ENCODE measurements at places on chromosomes 4 and X.

GRCh38 chr4:125483278-125483677, 168.5 kb downstream of the FAT4 start:
- H3K27me3 ChIP-seq, result no peaks in the 10 kb centered on the region
- H3K36me3 ChIP-seq, result no peaks in the 10 kb centered on the region
- no peaks in the 10 kb centered on the region for H3K4me1 ChIP-seq
- H3K27ac ChIP-seq, result no peak overlapping the region

DNA sequence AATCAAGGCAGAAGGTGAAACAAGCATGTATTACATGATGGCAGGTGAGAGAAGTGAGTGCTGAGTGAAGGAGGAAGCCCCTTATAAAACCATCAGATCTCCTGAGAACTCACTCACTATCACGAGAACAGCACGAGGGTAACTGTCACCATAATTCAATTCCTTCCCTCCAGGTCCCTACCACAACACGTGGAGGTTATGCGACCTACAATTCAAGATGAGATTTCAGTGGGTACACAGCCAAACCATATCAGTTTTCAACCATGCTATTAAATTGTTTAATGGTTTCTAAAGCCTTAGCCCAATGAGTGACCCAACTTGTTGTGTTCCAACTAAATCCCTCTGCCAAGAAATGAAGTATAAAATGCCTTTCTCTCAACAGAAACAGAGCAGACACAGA, 519.8 kb downstream of the GBA3 start:
- no peak for DNase-seq
- no peak overlapping the region for H3K27ac ChIP-seq
- no peaks in the 10 kb centered on the region for H3K36me3 ChIP-seq

DNA sequence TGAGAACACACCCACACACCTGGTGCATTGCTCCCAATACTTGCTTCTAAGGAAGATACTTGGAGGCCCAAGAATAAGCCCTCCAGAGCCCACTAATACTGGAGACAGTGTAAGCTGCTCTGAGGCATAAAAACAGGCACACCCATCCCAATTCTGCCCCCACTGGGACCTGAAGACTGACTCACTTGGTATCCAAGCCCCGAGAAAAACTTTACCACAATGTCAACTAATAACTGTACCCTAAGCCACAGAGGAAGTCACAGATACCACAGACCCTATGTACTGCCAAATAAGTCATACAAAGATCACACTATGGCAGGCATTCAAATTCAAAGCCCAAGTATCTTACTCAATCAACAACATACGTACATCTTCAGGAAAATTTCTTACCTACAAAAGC, 398.2 kb upstream of the SPANXN1 start:
- no peak for DNase-seq
- no peaks in the 10 kb centered on the region for H3K36me3 ChIP-seq
- no peak overlapping the region for H3K4me3 ChIP-seq
- H3K4me1 ChIP-seq, result no peaks in the 10 kb centered on the region
- H3K27ac ChIP-seq, result no peak overlapping the region

- peaks cover 4% of the 10 kb centered on the region for H3K27me3 ChIP-seq
- no peaks in the 10 kb centered on the region for H3K36me3 ChIP-seq
- H3K4me1 ChIP-seq, result peaks cover 3% of the 10 kb centered on the region
- H3K27ac ChIP-seq, result no peak overlapping the region
- DNase-seq, result no peak
These were observed 6.8 kb downstream of the SRPX2 start for GRCh38 chrX:100650841-100651240.

DNA sequence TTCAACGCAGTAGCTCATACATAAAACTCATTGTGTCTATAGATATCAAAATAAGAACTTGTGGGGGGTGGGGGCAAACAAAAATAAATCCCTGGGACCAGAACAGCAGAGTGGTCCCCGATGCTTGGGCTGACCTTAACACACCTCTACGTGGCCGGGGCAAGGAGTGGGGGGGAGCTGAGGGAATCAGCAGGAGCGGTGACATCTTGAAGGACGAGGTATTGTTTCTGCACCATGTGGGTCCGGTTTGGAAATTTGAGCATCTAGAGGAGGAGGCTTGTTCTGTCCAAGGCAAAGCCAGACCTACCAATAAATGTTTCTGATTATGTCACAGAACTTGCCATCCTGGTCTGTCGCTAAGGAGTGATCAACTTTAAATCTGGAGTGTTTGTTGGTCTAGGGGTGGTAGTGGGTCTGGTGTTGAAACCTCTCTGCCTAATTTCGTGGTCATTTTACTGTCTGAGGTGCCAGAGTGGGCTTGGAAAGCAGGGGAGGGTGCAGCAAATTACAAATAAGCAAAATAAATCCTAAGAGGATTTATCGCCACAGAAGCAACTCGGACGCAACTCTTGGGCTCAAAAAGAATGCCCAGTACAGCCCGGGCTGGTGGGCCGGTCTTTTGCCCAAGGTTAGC, 774 bp upstream of the RAPGEF2 start:
- H3K4me1 ChIP-seq, result peaks cover 36% of the 10 kb centered on the region
- H3K27me3 ChIP-seq, result peaks cover 5% of the 10 kb centered on the region
- DNase-seq, result no peak
- H3K36me3 ChIP-seq, result peaks cover 4% of the 10 kb centered on the region

GRCh38 chr4:168713253-168713652, 216.4 kb downstream of the PALLD start:
- no peak overlapping the region for H3K4me3 ChIP-seq
- H3K4me1 ChIP-seq, result peaks cover 6% of the 10 kb centered on the region
- DNase-seq, result no peak

DNA sequence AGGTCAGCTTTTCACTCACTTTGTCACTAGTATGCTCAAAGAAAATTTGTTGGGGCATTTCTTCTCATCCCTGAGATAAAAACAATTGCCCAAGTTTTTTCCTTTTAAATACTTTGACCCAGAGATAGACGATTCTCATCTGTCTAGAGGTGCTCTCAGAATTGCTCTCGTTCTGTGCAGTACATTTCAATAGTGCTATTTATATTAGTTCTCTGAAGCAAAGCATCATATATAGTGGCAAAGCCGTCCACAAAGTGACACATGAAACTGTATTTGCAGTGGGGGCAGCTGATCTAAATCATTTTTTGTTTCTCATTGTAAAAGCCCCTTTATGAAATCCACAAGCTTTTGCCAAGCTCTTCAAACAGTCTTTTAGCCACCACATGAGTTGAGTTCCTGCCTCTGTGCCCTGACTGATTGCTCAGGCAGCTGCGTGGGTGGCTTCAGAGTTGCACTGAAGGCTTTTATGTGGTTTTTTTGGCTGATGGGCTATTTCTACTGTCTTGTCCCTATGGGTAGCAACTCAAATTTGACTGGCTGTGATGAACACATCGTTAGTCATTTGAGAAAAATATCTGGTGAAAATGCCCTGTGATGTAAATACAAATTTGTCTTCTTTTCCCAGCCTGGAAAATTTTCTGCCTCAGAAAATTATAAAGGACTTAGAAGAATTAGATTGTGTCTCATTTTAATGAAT, 119.1 kb upstream of the OTUD4 start:
- no peak overlapping the region for H3K4me3 ChIP-seq
- no peak for DNase-seq
- peaks cover 20% of the 10 kb centered on the region for H3K27me3 ChIP-seq
- peaks cover 3% of the 10 kb centered on the region for H3K36me3 ChIP-seq

- no peak for DNase-seq
- no peak overlapping the region for H3K27ac ChIP-seq
- H3K36me3 ChIP-seq, result peaks cover 2% of the 10 kb centered on the region
- H3K4me1 ChIP-seq, result peaks cover 11% of the 10 kb centered on the region
These were observed 2.0 kb downstream of the HS3ST1 start for GRCh38 chr4:11426731-11427120.

DNA sequence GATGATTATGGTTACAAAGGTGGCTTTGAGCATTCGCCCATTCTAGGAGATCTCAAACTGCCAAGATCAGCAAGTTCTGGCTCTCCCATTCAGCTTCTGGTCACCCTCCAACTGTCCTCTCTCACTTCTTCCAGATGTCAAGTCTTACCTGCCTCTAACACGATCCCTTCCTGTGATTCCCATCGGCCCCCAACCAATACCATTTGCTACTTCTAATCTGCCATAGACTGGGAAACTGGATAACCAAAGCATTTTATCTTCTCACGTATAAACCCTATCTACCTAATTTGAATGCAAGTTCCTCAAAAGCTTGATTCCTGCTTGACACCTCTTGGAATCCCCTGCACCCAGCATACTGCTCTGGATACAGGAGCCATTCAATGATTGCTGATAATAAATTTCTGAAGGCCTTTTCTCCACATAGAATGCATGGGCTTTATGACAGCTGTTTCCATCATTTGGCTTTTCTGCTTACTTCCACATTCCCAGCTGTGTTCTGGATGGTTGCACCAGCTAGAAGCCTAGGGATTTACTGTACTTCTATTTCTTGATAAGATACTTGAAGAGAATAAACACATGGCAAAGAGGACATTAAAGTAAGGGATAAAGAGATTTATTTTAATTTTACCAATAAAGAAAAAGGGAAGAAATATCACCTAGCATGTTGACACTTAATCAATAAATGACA, 9.6 kb downstream of the GPC4 start:
- no peak for DNase-seq
- no peaks in the 10 kb centered on the region for H3K36me3 ChIP-seq
- H3K27ac ChIP-seq, result no peak overlapping the region
- no peak overlapping the region for H3K4me3 ChIP-seq
- peaks cover 6% of the 10 kb centered on the region for H3K27me3 ChIP-seq

DNA sequence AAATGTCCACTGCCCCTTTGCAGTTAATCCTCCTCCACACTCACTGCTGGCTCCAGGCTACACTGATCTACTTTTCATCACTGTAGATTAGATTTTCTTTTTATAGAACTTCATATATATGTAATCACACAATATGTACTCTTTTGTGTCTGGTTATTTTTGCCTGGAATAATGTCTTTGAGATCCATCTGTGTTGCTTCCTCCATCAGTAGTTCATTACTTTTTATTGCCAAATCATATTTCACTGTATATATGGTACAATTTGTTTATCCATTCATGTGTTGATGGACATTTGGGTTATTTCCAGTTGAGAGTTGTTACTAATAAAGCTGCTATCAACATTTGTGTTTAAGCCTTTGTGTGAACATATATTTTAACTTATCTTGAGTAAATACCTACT, 126.4 kb upstream of the SMIM10 start:
- no peaks in the 10 kb centered on the region for H3K27me3 ChIP-seq
- no peak overlapping the region for H3K4me3 ChIP-seq
- no peaks in the 10 kb centered on the region for H3K36me3 ChIP-seq

DNA sequence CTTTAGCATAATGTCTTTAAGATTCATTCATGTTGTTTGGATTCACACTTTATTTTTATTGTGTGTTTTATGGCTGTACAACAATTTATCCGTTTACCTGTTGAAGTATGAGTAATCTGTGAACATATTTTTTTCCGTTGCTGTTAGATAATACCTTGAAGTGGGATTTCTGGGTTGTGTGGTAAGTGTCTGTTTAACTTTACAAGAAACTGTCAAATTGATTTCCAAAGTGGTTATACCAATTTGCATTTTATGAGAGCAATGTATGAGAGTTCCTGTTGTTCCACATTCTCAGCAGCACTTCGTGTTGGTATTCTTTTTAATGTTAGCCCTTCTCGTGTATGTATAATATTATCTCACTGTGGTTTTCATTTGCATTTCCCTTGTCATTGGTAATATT, 53.6 kb downstream of the USP53 start:
- peaks cover 4% of the 10 kb centered on the region for H3K36me3 ChIP-seq
- H3K27ac ChIP-seq, result no peak overlapping the region
- no peaks in the 10 kb centered on the region for H3K27me3 ChIP-seq
- H3K4me1 ChIP-seq, result no peaks in the 10 kb centered on the region

DNA sequence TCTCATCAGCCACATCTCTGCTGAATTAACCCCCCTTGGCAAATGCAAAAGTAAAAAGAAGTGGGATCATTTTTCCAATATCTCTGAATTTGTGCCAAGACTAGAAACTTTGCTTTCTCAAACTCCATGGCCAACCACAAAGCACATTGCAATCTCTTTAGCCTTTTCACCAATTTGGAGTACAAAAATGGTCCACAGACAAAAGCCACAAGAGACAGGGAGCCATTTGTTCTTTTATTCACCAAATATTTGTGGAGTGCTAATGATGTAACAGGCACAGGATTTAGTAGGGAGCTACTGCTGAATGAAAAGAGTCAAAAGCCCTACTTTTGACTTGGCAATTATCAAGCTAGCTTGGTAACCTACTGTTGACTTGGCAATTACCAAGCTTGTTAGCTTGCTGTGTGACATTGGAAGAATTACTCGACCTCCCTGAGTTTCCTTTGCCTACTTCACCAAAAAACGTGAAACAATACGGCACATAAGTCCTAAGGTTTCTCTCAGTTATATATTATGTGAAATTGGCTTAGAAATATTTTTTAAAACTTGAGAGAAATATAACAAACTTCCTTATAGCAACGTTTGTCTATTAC, 97.1 kb upstream of the KLF3 start:
- no peaks in the 10 kb centered on the region for H3K36me3 ChIP-seq
- DNase-seq, result no peak
- peaks cover 1% of the 10 kb centered on the region for H3K4me1 ChIP-seq
- H3K27me3 ChIP-seq, result peaks cover 13% of the 10 kb centered on the region

- DNase-seq, result no peak
- H3K4me1 ChIP-seq, result no peaks in the 10 kb centered on the region
- no peak overlapping the region for H3K27ac ChIP-seq
- no peak overlapping the region for H3K4me3 ChIP-seq
These were observed 89.3 kb upstream of the CYLC1 start for GRCh38 chrX:83771664-83772063.

DNA sequence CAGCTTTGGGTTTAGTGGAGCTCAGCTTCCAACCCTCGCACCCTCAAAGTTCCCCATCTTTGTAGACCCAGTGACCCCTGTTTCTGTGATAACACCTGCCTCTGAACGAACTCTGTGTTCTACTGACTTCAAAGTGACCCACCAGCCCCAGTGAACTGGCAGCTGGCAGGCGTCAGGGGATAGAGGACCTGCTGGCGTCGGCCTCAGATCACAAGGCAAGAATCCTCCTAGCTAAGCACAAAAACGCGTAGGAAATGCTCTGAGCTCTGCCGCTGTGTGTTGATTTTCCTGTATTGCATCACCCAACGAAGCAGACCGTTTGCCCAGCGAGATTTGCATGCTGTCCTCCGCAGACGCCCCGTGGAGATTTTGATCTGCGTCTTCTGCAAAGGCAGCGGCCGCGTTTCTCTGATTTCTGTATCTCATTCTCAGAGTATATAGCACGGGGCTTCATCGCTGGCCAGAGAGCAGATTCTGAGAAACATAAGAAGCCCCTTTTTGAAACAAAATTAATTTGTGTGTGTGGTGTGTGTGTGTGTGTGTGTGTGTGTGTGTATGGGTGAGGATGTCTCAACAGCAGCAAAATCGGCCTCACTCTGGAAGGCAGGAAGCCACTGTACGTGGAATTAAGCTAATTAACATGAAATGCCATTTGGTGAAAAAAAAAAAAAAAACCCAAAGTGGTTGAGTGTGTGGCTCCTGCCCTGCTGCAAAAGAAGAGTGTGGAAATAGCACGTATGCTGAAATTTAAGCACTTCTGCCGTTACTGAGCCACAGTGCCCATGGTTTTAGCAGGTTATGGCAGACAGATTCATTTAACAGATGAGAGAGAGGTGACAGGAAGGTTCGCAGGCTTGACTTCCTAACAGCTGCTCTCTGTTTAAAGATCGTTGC, 29.2 kb upstream of the ASMTL start:
- peaks cover 7% of the 10 kb centered on the region for H3K36me3 ChIP-seq
- H3K27me3 ChIP-seq, result no peaks in the 10 kb centered on the region
- H3K27ac ChIP-seq, result peak overlapping the region; percentile 99
- peak overlapping the region; percentile 89 for H3K4me3 ChIP-seq
- peaks cover 34% of the 10 kb centered on the region for H3K4me1 ChIP-seq
- peak; percentile 59 for DNase-seq
